ENCODE measurements at places on chromosomes 3 and 15. TPM values are rescaled to one million over a fixed set of nuclear protein-coding genes. Genes with fewer than 3 reads are reported as not detected.

CLRN1 gene
- total RNA-seq, result not detected

LRTM1 gene
- not detected for total RNA-seq

NMNAT3 gene
- 0.43 TPM for total RNA-seq

WDR73 gene
- 20.5 TPM for total RNA-seq

TERC gene
- 9.8 TPM for total RNA-seq

ZNF620 gene
- total RNA-seq, result 6.7 TPM

SERINC4 gene
- 0.28 TPM for total RNA-seq

PIGBOS1 gene
- total RNA-seq, result 12.3 TPM

MKRN2OS gene
- total RNA-seq, result not detected

B3GNT5 gene
- total RNA-seq, result 41.0 TPM

KCNMB2 gene
- not detected for total RNA-seq

ACTC1 gene
- total RNA-seq, result not detected

SOX14 gene
- not detected for total RNA-seq

ZMAT3 gene
- total RNA-seq, result 8.9 TPM

FAH gene
- total RNA-seq, result 67.6 TPM

PSTPIP1 gene
- 169 TPM for total RNA-seq

C2CD4A gene
- not detected for total RNA-seq

CACNA2D2 gene
- total RNA-seq, result 0.46 TPM

SEMA3G gene
- 0.32 TPM for total RNA-seq

SEMA6D gene
- total RNA-seq, result not detected

LRRIQ4 gene
- total RNA-seq, result 0.16 TPM

ACVR2B gene
- 10.3 TPM for total RNA-seq

CD96 gene
- total RNA-seq, result 64.2 TPM

WDR49 gene
- not detected for total RNA-seq

SEMA3F gene
- 0.21 TPM for total RNA-seq

GOLGA8K gene
- 0.89 TPM for total RNA-seq

EHD4 gene
- total RNA-seq, result 22.3 TPM

ST3GAL6 gene
- total RNA-seq, result 0.44 TPM

CLSTN2 gene
- not detected for total RNA-seq

SLC2A2 gene
- total RNA-seq, result not detected

GOLGA8J gene
- not detected for total RNA-seq

ALPK3 gene
- 0.34 TPM for total RNA-seq

GOLGA8T gene
- not detected for total RNA-seq

LMOD3 gene
- total RNA-seq, result not detected

LRRC28 gene
- 14.6 TPM for total RNA-seq

GHRL gene
- 2.1 TPM for total RNA-seq

CCDC51 gene
- total RNA-seq, result 23.7 TPM

RHOV gene
- total RNA-seq, result 0.80 TPM

GOLGA6B gene
- total RNA-seq, result not detected

CHRD gene
- 0.07 TPM for total RNA-seq

CACNA1D gene
- 7.7 TPM for total RNA-seq

C3orf20 gene
- total RNA-seq, result 0.07 TPM

PLA2G4F gene
- total RNA-seq, result not detected

TNFSF10 gene
- 54.8 TPM for total RNA-seq

ANKRD63 gene
- 0.41 TPM for total RNA-seq

TIMP4 gene
- 0.92 TPM for total RNA-seq

DZIP1L gene
- total RNA-seq, result 0.16 TPM

Data from activated T-helper 2 cell treated with anti-CD3 and anti-CD28 coated beads, Interferon-gamma antibody, Interleukin-2, Interleukin-4, amounts not matched to agents 10 μg/mL and 5 μg/mL and 100 μg/mL, durations not matched to agents 14 hours and 24 hours and 36 hours (primary cell).